ENCODE measurements at places on chromosomes 1 and 21. TPM values are rescaled to one million over a fixed set of nuclear protein-coding genes. Genes with fewer than 3 reads are reported as not detected.
A peak's percentile ranks its signal among the peaks of the same experiment; 100 is the strongest.

- no peaks in the 10 kb centered on the region for H3K36me3 ChIP-seq
- no peaks in the 10 kb centered on the region for H3K27me3 ChIP-seq
- DNase-seq, result no peak
- no peak overlapping the region for H3K27ac ChIP-seq
Observed at GRCh38 chr1:245290836-245291235, 136.1 kb downstream of the KIF26B start.

MFAP2 gene
- 172 TPM for total RNA-seq

DNA sequence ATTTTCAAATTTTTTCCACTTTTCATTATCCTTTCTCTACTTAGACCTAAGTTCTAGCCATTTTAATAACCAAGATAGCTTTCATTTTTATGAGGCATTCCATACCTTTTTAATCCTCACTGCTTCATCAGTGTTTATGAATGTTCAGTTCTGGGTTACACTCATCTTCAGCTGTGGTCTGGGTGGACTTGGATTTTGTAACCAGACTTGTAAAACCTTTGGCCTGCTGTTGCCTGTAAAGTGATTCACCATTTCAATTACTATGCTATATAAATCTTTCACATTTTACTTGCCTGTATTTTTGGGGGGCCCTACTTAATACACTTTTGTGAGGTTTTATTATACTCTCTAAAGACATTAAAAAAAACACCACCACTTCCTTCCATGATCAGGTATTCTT lies 46.2 kb downstream of the USP25 start:
- peaks cover 14% of the 10 kb centered on the region for H3K36me3 ChIP-seq
- no peak overlapping the region for H3K4me3 ChIP-seq
- peak overlapping the region; percentile 48 for H3K27ac ChIP-seq
- no peaks in the 10 kb centered on the region for H3K27me3 ChIP-seq
- peaks cover 54% of the 10 kb centered on the region for H3K4me1 ChIP-seq
- DNase-seq, result no peak

DNA sequence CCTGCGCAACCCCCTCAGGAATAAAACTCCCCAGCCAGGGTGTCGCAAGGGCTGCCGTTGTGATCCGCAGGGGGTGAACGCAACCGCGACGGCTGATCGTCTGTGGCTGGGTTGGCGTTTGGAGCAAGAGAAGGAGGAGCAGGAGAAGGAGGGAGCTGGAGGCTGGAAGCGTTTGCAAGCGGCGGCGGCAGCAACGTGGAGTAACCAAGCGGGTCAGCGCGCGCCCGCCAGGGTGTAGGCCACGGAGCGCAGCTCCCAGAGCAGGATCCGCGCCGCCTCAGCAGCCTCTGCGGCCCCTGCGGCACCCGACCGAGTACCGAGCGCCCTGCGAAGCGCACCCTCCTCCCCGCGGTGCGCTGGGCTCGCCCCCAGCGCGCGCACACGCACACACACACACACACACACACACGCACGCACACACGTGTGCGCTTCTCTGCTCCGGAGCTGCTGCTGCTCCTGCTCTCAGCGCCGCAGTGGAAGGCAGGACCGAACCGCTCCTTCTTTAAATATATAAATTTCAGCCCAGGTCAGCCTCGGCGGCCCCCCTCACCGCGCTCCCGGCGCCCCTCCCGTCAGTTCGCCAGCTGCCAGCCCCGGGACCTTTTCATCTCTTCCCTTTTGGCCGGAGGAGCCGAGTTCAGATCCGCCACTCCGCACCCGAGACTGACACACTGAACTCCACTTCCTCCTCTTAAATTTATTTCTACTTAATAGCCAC lies 696 bp downstream of the TGFB2 start:
- no peak overlapping the region for H3K27ac ChIP-seq
- peaks cover 26% of the 10 kb centered on the region for H3K4me1 ChIP-seq
- H3K36me3 ChIP-seq, result no peaks in the 10 kb centered on the region
- peak; percentile 87 for DNase-seq

DISP1 gene
- total RNA-seq, result 4.1 TPM

RBP7 gene
- total RNA-seq, result not detected

DNA sequence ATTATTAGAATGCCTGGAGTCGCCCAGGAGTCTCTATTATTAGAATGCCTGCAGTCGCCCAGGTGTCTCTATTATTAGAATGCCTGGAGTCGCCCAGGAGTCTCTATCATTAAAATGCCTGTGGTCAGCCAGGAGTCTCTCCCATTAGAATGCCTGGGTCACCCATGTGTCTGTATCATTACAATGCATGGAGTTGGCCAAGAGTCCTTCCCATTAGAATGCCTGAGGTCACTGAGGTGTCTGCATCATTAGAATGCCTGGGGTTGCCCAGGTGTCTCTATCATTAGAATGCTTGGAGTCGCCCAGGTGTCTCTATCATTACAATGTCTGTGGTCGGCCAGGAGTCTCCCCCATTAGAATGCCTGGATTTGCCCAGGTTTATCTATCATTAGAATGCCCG lies 66.9 kb downstream of the RNF187 start:
- DNase-seq, result no peak
- no peak overlapping the region for H3K4me3 ChIP-seq
- no peaks in the 10 kb centered on the region for H3K4me1 ChIP-seq
- no peak overlapping the region for H3K27ac ChIP-seq

DNA sequence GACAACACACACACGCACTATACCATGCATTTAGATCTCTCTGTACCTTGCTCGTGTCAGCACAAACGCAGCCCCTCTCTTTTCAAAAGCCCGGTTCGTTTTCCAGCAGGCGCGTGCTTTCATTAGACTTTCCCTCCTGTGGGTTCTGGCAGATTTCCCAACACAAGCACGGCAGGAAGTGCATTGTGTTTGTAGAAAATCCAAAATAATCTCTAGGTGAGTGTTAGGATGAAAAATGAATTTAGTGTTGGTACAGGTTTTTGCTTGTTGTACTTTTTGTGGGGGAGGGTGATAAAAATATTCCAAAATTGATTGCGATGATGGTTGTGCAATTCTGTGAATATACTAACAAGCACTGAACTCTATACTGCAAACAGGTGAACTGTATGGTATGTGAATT lies 54.1 kb upstream of the POFUT2 start:
- no peaks in the 10 kb centered on the region for H3K36me3 ChIP-seq
- H3K4me1 ChIP-seq, result peaks cover 14% of the 10 kb centered on the region
- no peak for DNase-seq
- H3K4me3 ChIP-seq, result no peak overlapping the region
- H3K27me3 ChIP-seq, result no peaks in the 10 kb centered on the region

DNA sequence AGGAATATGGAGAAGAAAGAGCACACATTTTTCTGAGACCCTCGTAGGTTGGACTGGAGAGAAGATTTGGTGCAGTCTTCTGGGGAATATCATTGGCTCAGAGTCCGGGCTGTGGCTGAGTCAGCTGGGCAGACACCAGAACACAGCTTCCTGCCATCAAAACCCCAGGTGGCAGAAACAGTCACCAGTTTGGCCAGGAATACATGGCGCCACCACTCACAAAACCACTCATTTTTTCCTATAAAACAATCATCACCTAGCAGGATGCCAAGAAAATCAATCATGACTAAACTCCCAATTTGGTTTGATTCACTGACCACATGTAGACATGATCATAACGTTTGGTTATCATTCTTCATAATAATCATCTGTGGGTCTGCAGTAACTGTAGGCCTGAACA lies 178.1 kb upstream of the PBX1 start:
- no peak overlapping the region for H3K27ac ChIP-seq
- H3K36me3 ChIP-seq, result no peaks in the 10 kb centered on the region
- DNase-seq, result no peak
- H3K4me1 ChIP-seq, result no peaks in the 10 kb centered on the region
- no peak overlapping the region for H3K4me3 ChIP-seq

- H3K4me3 ChIP-seq, result no peak overlapping the region
- H3K4me1 ChIP-seq, result peaks cover 35% of the 10 kb centered on the region
- no peaks in the 10 kb centered on the region for H3K36me3 ChIP-seq
- no peak for DNase-seq
Observed at GRCh38 chr1:184283999-184284398, 102.8 kb upstream of the C1orf21 start.

EPHA2 gene
- 152 TPM for total RNA-seq

Measured in osteocyte (in vitro differentiated cells).